Right lobe of liver (tissue), 6 donors: ENCODE measurements at places on chromosomes 6 and 20.

DNA sequence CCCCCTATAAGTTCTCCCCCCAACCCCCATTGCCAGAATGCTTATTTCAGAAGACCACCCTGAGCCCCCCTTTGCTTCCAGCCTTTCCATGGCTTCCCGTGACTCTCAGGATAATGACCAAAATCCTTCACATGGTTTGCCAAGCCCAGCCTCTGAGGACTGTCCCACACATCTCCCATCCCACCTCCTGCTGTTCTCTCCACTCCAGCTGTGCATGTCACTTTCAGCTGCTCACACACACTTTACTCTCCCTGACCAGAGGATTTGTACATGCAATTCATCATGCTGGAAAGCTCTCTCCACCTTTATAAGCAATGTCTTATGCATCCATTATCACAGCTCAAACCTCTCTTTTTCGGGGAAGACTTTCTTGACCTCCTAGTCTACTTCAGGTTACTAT, 164.2 kb downstream of the PRL start:
- no peaks in the 10 kb centered on the region for H3K36me3 ChIP-seq
- DNase-seq: no peak
- H3K4me3 ChIP-seq: no peak overlapping the region
- H3K27me3 ChIP-seq: no peaks in the 10 kb centered on the region
- no peaks in the 10 kb centered on the region for H3K4me1 ChIP-seq

- H3K27me3 ChIP-seq: no peaks in the 10 kb centered on the region
- H3K4me1 ChIP-seq: no peaks in the 10 kb centered on the region
- H3K36me3 ChIP-seq: no peaks in the 10 kb centered on the region
- DNase-seq: peak; percentile 51
These were observed 60.4 kb downstream of the SRC start for GRCh38 chr20:37406010-37406998.

GRCh38 chr6:29516108-29516507, 28.4 kb upstream of the MAS1L start:
- no peaks in the 10 kb centered on the region for H3K27me3 ChIP-seq
- no peak overlapping the region for H3K4me3 ChIP-seq
- no peaks in the 10 kb centered on the region for H3K4me1 ChIP-seq
- no peak for DNase-seq

DNA sequence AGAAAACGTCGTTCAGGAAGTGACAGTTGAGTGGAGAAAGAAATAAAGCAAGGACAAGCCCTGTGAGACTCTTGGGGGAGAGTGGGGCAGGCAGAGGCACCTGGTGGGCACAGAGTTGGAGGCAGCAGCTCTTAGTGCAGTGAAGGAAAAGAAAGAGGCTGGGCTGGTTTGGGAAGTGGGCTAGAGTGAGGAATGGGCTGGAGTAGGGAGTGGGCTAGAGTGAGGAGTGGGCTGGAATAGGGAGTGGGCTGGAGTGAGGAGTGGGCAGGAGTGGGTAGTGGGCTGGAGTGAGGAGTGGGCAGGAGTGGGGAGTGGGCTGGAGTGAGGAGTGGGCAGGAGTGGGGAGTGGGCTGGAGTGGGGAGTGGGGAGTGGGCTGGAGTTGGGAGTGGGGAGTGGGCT, 43.7 kb upstream of the BCAS1 start:
- no peak overlapping the region for H3K27ac ChIP-seq
- H3K27me3 ChIP-seq: no peaks in the 10 kb centered on the region
- DNase-seq: no peak
- no peaks in the 10 kb centered on the region for H3K4me1 ChIP-seq
- H3K36me3 ChIP-seq: no peaks in the 10 kb centered on the region
- no peak overlapping the region for H3K4me3 ChIP-seq

- H3K27me3 ChIP-seq: no peaks in the 10 kb centered on the region
- H3K4me3 ChIP-seq: no peak overlapping the region
- no peak for DNase-seq
- no peak overlapping the region for H3K27ac ChIP-seq
- no peaks in the 10 kb centered on the region for H3K36me3 ChIP-seq
- H3K4me1 ChIP-seq: no peaks in the 10 kb centered on the region
These were observed 41.3 kb downstream of the CDH26 start for GRCh38 chr20:59999502-59999901.

- DNase-seq: no peak
- H3K27me3 ChIP-seq: no peaks in the 10 kb centered on the region
- H3K4me1 ChIP-seq: no peaks in the 10 kb centered on the region
- H3K36me3 ChIP-seq: no peaks in the 10 kb centered on the region
These were observed 80.9 kb downstream of the REPS1 start for GRCh38 chr6:138907167-138907566.

DNA sequence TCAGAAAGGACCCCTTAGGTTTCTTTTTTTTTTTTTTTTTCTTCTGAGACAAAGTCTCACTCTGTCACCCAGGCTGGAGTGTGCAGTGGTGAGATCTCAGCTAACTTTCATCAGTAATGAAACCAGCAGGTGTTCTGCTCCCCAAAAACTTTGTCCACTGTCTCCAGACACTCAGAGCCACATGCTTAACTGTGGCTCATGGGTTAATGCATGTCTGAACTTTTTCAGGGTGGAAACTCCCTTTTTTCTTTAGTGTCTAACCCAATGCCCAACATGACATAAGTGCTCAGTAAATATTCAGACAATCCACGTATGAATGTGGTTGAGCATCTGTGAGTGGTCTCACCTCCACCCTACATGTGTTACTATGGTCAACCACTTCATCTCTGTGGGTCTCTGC, 45.4 kb downstream of the MYB start:
- H3K27ac ChIP-seq: no peak overlapping the region
- H3K27me3 ChIP-seq: no peaks in the 10 kb centered on the region
- no peak for DNase-seq
- H3K4me3 ChIP-seq: no peak overlapping the region
- no peaks in the 10 kb centered on the region for H3K36me3 ChIP-seq
- no peaks in the 10 kb centered on the region for H3K4me1 ChIP-seq

DNA sequence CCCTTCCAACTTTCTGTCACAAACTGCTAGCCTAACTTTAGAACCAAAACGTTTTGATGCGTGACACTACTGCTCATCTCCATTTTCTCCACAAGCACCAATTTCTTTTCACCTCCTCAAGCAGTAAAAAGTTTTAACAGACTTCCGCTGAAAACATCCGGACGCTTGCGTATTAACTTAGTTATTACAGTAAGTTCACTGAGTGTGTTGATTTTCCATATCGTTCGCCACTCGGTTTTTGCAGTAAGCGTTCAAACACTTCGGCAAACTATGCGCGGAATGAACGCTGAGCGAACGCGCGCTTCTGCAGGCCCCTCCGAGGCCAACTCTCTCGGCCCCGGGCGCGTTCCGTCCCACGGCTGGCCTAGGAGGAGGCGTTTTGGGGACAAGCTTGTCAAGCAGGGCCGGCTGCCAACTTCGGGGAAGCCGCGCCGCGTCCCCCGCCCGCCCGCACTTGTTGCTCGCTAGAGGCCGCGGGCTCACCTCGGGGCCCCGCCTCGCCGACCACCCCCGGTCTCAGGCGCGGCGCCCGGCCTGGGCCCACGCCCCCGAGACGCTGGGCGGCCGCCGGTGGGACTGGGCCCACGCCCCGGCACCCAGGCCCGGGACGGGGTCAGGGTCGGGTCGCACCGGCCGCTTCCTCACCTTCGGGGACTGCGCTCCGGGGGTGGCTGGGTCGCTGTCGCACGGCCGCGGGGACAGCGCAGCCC, 945 bp downstream of the PHF10 start:
- H3K27ac ChIP-seq: peak overlapping the region; percentile 75
- peak overlapping the region; percentile 53 for H3K4me3 ChIP-seq
- DNase-seq: peak; percentile 86
- H3K4me1 ChIP-seq: no peaks in the 10 kb centered on the region

DNA sequence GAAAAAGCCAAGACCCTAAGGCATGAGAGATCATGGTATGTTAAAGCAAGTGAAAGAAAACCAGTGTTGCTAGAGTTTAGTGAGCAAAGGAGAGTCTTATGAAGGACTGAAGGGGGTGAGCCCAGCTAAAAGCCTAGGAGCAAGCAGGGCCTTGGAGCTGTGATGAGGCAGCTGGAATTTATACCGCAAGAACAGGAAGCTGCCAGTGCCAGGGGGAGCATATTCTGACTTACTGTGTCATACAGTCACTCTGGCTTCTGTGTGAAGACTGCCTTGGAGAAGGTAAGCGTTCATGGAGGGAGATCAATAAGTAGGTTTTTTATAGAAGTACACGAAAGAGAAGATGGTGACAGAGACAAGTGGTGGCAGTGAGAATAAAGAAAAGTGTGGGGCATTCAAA, 308.9 kb upstream of the THEMIS start:
- H3K4me3 ChIP-seq: no peak overlapping the region
- no peaks in the 10 kb centered on the region for H3K36me3 ChIP-seq
- DNase-seq: no peak
- no peaks in the 10 kb centered on the region for H3K27me3 ChIP-seq
- no peaks in the 10 kb centered on the region for H3K4me1 ChIP-seq

- no peak overlapping the region for H3K27ac ChIP-seq
- no peak for DNase-seq
- H3K4me1 ChIP-seq: no peaks in the 10 kb centered on the region
- H3K27me3 ChIP-seq: no peaks in the 10 kb centered on the region
- H3K4me3 ChIP-seq: no peak overlapping the region
These were observed 182.8 kb upstream of the FOXQ1 start for GRCh38 chr6:1129131-1129530.

DNA sequence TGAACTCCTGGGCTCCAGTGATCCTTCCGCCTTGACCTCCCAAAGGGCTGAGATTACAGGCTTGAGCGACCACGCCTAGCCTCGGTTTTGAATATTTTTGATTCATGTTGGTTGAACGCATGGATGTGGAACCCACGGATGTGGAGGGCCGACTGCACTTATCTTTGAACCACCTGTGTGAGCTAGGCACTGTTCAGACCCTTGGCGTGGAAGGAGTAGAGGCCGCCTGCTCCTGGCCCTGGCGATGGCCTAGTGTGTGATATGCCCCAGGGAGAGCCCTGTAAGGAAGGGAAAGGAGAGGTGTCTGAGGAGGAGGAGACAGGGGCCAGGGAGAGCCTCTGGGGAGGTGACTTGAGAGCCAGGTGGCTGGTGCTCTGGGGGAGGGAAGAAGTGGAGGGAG, 64.3 kb downstream of the BCAS4 start:
- no peaks in the 10 kb centered on the region for H3K36me3 ChIP-seq
- no peaks in the 10 kb centered on the region for H3K27me3 ChIP-seq
- no peak for DNase-seq
- H3K4me3 ChIP-seq: no peak overlapping the region
- H3K4me1 ChIP-seq: peaks cover 17% of the 10 kb centered on the region

GRCh38 chr6:18400831-18401446, 13.8 kb downstream of the RNF144B start:
- no peak overlapping the region for H3K4me3 ChIP-seq
- no peaks in the 10 kb centered on the region for H3K27me3 ChIP-seq
- H3K27ac ChIP-seq: peak overlapping the region; percentile 33
- peaks cover 8% of the 10 kb centered on the region for H3K36me3 ChIP-seq
- peaks cover 2% of the 10 kb centered on the region for H3K4me1 ChIP-seq

GRCh38 chr6:11944111-11944510, 68.0 kb upstream of the HIVEP1 start:
- no peaks in the 10 kb centered on the region for H3K27me3 ChIP-seq
- no peak overlapping the region for H3K4me3 ChIP-seq
- no peaks in the 10 kb centered on the region for H3K4me1 ChIP-seq
- no peak for DNase-seq
- no peaks in the 10 kb centered on the region for H3K36me3 ChIP-seq

- peaks cover 52% of the 10 kb centered on the region for H3K27me3 ChIP-seq
- no peak overlapping the region for H3K27ac ChIP-seq
- H3K4me1 ChIP-seq: no peaks in the 10 kb centered on the region
These were observed 4.9 kb downstream of the VGLL2 start for GRCh38 chr6:117270055-117270842.

- no peaks in the 10 kb centered on the region for H3K36me3 ChIP-seq
- H3K4me1 ChIP-seq: no peaks in the 10 kb centered on the region
- no peak overlapping the region for H3K27ac ChIP-seq
- no peak for DNase-seq
- no peaks in the 10 kb centered on the region for H3K27me3 ChIP-seq
- no peak overlapping the region for H3K4me3 ChIP-seq
These were observed 23.6 kb downstream of the DTD1 start for GRCh38 chr20:18611492-18611891.

DNA sequence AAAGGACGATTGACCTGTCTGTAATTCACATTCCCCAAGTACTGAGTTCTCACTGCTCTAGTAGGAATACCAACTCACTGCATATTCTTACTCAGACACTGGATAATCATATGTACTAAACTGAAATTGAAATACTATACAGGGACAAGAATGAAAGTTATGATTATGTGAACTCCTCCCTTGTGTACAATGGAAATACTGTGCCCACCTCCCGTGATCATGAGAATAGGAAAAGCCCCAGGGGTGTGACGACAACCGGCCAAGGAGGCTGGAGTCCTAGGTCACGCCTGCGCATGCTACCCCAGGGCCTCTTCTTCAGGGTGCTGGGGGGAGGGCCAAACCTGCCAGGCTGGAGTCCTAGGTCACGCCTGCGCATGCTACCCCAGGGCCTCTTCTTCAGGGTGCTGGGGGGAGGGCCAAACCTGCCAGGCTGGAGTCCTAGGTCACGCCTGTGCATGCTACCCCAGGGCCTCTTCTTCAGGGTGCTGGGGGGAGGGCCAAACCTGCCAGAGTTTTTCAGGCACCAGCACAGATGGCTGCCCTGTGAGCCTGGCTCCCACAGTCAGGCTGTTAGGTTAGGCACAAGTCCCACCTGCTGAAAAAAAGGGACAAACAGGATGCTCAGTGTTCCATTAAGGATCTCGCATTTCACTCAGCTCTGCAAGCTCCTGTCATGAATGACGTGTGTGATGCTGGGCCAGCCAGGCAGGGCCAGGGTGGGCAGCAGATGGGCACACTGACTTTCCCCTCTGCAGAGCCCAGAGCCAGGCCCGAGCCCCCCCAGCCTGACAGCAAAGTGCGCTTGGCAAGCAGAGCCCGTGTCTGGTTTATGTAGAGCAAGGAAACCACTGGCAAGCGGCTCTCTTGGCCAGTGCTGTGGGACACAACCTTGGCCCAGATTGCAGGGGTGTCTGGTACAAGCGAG, 107.7 kb downstream of the FOXF2 start:
- no peaks in the 10 kb centered on the region for H3K4me1 ChIP-seq
- DNase-seq: no peak
- no peaks in the 10 kb centered on the region for H3K27me3 ChIP-seq
- H3K27ac ChIP-seq: no peak overlapping the region

DNA sequence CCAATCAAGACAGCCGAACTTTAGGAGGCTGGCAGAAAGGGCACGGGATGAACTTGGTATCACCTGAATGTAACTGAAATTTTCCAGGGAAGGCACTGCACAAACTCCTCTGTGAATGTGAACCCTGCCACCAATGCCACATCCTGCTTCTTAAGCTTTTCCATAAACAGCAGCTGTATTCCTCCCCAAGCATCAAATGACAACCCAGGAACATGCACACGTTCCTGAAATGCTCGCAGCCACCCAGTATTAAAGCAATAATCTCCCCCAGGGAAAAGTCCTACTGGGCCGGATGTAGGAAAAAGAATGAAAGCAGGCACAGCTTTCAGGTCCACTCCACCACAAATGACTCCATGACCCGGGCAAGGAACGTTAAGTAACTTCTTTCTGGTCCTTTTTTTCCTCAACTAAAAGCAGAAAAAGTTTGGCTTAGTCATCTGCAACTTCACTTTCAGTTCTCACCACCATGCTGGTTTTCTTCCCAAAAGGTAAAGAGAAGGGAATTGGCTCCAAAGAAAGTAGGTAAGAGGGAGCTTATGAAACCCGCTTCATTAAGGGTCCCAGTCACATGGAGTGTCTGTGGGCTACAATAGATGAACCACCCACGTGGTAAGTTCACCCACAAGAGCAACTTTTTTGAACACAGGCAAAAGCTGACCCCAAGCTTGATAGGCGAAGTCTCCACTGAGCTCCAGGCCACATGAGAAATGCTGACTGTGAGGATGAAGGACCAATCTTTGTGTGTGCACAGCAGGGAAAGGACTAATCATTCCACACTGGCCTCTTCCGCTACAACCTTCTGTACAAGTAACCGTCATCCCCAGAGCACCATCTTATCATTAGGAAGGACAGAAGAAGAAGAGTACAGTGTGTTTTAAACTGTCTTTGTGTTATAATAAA, 90.1 kb downstream of the HIVEP2 start:
- H3K27ac ChIP-seq: no peak overlapping the region
- no peak overlapping the region for H3K4me3 ChIP-seq
- H3K36me3 ChIP-seq: no peaks in the 10 kb centered on the region
- H3K27me3 ChIP-seq: no peaks in the 10 kb centered on the region
